NCI-H146 (cell line): ENCODE measurements at places on chromosomes 5 and 9.

GRCh38 chr5:149740341-149740740, 10.2 kb downstream of the PPARGC1B start:
- no peak for DNase-seq

GRCh38 chr9:86718388-86719049, 228.8 kb downstream of the GAS1 start:
- DNase-seq: no peak

DNA sequence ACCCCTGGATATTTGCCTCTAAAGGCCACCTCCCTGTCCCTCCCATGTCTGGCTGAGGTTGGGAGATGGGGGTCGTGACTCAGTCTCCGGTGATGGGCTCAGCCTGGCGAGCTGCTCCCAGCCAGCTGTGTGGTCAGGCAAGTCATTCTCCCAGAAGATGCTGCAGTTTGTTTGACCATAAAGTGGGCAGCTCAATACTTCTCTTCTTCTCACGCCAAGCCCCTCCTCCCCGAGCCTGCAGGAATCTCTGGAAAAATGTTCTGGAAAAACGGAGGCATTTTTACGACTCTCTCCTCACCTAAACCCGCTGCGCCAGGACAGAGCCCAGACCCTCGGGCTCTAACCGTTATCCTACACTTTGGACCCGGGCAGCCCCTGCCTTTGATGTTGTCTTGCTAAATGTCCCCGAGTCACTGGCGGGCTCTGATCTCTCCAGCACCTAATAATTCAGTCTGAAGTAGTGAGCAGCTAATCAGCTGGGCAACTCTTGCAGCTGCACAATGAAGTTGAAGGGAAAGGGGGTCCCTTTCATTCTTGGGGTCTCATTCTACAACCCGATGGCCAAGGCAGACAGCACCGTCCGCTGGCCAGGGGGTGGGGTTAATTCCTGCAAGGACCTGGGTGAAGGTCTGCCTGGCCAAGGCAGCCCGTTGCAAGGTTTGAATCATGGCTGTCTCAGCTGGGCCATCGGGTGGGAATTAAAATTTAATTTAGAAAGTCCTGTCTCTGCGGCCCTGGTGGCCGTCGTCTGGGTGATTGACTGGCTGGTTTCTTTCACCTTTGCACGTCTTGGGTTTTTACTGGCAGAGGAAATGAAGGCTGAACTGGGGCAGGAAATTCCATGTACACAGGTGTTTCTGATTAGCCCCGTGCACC, 12.3 kb downstream of the DCANP1 start:
- no peak for DNase-seq

GRCh38 chr5:101045689-101046088, 142.6 kb upstream of the ST8SIA4 start:
- no peak for DNase-seq

GRCh38 chr9:105735366-105735765, 41.0 kb downstream of the TMEM38B start:
- no peak for DNase-seq

DNA sequence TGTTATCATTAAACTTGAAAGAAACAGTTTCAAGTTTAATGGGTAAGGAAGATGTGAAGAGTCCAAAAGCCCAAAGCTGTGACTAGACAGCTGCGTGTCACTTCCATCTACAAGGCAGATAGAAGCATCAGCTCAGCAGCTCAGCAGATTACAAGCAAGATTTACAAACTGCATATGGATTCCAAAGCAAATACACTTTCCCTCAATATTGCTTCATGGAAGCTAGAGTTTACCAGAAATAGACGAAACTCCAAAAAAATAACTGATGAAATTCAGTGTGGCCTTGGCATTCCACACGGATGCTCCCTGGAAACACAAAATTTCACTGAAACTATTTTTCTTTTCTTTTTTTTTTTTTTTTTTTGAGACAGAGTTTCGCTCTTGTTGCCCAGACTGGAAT, 17.9 kb downstream of the MYO10 start:
- no peak for DNase-seq

DNA sequence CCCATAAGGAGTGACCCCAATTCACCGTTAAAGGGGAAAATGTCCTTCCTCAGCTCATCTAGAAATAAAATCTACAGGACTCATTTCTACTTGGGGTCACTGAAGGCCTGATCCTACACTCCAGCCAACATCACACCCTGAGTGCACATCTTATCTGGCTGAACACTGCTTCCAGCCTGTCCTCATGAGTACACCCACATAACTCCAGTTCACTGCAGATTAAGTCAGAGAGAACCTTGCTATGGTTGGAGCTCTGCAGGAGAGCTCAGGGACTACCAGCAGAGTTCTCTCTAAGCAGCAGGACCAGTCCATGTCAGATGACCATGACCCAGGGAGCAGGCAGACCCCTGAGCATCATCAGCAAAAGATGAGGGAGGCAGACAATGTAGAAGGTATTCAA, 126.9 kb upstream of the MAP3K1 start:
- no peak for DNase-seq

GRCh38 chr9:10855847-10856246, 243.0 kb upstream of the PTPRD start:
- DNase-seq: peak; percentile 72

DNA sequence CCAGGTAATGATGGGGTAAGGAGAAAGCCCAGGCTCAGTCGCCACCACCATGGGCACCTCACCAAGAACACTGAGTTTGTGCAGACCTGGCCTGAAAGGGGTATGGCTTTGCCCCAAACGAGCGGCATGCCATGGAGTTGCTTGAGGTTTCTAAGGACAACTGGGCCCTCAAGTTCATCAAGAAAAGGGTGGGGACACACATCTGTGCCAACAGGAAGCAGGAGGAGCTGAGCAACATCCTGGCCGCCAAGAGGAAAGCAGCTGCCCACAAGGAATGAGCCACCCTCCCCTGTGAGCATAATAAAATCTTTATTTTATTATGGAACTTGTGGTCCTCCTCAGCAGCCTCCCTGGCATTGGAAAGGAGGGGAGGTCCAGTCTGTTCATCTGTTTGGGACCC, 23.8 kb downstream of the CD14 start:
- no peak for DNase-seq

GRCh38 chr9:36659500-36659899, 86.8 kb downstream of the MELK start:
- DNase-seq: no peak

DNA sequence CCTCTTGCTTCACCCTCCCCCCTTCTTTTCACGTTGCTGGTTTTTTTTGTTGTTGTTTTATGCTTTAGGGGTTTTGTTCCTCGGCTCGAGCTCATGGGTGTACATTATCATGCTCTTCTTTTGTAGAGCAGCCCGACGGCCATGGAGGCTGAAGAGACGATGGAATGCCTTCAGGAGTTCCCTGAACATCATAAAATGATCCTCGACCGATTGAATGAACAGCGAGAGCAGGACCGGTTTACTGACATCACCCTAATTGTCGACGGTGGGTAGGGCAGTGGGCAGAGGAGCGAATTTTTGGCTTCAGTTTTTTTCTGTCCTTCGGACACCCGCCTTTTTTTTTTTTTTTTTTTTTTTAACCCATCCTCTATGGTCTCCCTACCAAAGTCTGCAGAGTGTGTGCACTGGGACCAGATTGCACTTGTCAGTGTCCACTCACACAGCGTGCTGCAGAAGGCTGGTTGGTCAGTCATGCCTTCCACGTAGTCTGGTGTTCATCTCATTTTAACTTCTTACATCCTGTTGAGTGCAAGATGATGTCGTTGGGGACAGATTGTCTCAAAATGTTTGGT, 1.3 kb downstream of the ZNF131 start:
- peak; percentile 61 for DNase-seq

- no peak for DNase-seq
Observed at GRCh38 chr9:79266986-79267385, 304.8 kb upstream of the TLE4 start.

- no peak for DNase-seq
Observed at GRCh38 chr9:20558566-20559016, 63.7 kb downstream of the MLLT3 start.

GRCh38 chr5:3122216-3122615, 370.7 kb upstream of the IRX2 start:
- no peak for DNase-seq

- DNase-seq: no peak
Observed at GRCh38 chr5:178461004-178461730, 129.0 kb downstream of the COL23A1 start.

- DNase-seq: no peak
Observed at GRCh38 chr5:164651546-164652275, 1146.3 kb downstream of the MAT2B start.

DNA sequence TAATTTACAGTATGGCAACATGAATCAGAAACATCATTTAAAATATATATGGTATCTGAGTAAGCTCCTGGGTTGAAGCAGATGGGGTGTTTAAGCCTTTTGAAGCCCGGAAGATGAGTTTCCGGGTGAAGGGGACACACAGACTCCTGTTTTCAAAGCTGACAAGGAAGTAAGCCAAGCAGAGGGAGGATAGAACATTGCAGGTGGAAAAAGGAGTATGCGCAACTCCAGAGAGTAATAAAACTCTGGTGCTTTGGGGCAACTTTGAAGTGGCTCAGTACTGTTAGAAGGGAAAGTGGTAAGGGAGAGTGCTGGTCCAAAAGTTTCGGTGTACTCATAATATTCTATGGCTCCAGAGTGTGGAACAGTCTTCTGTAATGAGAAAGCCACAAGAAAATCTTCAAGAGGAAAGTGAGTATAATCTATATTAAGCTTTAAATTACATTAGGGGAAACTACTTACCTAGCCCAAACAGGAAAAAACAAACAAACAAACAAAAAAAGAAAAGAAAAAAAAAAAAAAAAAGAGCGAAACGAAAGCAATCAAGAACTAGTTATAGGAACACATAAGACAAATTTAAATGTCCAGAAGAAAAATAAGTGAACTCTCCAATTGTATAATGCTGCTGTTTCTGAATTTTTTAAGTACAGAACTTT, 2.3 kb upstream of the ST8SIA4 start:
- DNase-seq: no peak

DNA sequence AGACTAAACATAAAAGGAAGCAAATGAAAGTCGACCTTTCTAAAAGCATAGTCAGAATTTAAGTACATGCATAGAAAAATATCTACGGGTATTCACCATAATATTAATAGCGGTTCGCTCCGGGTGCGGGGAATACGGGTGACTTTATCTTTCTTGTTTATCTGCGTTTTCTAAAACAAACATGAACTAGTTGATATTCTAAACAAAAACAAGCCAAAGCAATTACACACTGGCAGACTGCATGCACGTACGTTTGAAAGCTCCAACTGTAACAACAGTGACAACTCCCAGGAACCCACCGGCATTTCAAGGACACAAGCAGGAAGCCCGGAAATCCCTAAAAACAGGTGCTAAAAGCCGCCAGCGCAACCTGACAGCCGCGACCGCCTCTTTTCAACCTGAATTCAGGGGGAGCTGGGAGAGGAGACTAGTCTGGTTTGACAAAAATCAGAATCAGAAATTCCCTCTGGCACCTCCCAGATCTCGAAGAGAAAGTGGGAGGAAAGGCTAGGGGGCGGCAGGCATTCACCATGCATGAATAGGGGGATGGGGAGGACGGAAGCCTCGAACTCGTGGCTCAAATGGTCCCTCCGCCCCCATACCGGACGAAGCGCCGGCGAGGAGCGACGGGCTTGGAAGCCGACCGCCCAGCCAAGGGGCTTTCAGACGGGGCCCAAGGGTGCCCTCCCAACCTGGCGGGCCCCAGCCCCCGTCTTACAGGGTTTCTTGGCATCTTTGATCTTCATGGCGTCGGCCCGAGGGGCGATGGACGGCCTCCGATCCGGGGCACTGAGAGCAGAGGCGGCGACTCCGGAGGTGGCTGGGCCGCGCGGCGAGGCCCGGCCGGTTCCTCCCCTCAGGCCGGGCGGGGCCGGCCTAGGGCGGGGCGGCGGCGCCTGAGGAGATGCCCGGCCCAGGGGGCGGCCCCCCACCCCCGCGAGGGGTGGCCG, at the start of gene PANK3:
PANK3 (minus strand) TSS at position 831 of the 950 bp plus-strand sequence; CDS start at position 746, 85 bp downstream.
- DNase-seq: peak; percentile 55

DNA sequence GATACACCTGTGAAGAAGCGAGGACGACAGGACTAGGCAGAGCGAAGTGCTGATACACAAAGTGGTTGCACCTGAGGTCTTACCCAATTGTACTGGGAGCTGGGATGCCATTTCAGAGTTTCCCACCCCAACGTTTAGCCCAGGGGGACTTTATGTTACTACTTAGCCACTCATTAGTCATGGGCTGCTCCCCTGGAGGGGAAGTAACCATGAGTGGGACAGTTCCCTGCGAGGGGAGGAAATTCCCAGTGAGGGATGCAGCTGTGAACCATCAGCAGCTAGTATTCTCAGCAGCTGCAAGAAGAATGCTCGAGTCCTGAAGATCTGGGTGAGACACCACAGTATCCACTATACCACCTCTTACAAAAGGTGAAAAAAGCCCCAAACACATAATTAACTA, 93.7 kb upstream of the ACTBL2 start:
- no peak for DNase-seq

DNA sequence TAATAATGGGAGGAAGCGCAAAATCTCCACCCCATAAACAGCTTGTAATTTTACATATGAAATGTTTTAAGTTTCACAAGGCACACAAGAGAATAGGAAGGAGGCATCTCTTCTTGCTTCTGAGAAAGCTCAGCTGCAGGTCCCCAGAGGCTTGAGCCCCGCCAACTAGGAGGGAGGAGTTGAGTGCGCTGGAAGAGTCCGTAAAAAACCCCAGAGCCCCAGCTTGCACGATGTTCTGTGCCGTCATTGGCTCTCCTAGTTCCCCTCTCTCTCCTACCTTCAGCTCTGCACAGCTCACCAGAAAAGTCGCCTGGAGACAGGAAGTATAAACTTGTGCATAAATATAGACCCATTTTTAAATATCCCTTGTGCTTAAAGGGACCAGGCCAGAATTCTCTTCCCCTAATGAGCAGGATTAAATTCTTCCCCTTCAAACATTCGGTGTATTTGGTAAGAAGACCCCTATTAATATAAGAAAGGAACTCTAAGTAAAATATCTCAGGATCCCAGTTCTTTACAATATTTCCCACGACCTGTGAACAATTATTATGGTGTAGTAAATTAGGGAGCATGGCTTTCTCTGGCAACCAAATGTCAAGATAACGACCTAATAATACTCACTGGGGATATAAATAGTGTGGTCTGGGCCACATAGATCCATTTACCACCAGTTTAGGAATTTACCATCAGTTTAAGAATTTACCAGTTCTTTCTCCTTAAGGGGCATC, 13.7 kb downstream of the GLRX start:
- no peak for DNase-seq

DNA sequence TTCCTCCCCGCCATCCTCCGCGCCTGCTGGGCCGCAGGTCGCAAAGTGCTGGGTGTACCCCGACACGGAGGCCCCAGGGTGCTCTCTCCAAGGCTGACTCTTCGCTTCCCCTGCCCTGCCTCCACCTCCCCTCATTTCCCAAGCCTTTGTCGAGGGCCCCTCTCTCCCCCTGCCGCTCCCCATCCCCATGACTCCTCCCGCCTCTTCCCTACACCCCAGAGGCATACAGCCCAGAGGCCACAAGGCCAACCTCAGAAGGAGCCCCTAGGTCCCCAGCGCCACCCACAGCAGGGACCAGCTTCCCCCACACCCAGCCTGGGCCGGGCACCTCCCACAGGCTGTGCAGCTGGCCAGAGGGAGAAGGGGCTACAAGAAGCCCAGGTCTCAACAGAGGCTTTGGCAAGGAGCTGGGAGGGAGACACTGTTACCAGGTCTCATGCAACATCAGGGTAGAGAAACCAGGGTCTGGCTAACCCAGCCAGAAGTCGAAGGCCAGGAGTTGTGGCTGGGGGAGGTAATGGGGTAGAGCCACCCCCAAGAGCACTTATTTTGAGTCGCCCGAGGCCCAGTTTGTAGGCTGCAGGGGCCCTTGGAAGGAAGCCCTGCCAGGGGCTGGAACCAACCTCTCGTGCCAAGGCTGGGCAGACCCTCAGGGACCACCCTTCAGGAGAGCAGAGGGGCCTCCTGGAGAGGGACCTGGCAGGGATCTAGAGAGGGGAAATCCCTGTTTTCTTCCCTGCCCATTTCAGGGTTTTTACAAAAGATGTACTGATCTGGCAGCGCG, 24.5 kb upstream of the SARDH start:
- DNase-seq: no peak
